Stimulated activated CD4-positive, alpha-beta T cell treated with anti-CD3 and anti-CD28 coated beads, TNF-alpha, amount 100 ng/mL, for 48 hours (primary cell): ENCODE measurements at places on chromosomes 6 and 20.

DNA sequence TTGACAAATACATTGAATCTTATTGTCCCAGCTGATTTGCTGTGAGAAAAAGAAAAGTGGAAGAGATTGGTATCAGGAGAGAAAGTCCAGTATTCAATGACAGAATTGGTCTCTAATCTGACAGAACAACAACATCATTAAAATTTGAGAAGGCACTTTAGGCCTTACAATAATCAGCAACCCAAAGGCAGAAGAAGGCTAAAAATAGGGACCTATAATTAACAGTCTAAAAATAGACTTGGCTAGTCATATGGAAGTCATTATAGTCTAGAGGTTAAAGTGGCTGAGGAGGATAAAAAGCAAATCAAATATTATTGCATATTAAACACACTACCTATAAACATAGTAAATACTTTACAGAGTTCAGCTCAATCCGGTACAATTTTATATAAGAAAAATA, 393.6 kb upstream of the JAG1 start:
- no peak for DNase-seq

DNA sequence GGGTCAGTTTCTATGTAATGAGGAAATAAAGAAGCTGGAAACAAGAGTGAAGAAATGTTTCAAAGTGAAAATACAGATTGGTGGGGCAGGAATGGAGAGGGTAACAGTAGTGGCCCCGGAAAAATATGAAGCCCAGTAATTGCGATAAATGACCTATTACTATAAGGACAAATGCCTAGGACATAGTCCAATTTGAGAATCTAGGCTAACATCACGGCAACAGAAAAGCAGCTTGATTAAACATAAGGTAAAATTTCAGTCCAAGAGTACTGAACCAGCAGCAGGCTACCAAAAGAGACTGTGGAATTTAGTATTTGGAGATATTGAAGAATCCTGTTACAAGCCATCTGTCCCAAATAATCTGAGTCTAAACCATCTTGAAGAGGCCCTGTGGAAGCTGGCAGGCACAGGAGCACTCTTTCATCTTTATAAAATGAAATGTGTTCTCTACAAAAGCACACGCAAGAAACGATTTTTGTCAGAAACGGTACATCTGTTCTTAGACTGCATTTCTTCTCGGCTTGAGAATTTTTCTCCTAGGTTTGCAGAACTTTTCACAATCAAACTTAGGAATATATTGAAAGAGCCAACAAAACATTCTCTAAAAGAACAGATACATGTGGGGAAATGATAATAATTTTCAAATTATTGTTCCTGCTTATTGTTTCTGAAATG, 49.3 kb downstream of the ELOVL5 start:
- no peak for DNase-seq

- peak; percentile 39 for DNase-seq
Measured at GRCh38 chr20:48657426-48658197, 170.2 kb downstream of the PREX1 start.

GRCh38 chr20:44001667-44002596, 87.3 kb downstream of the TOX2 start:
- no peak for DNase-seq

DNA sequence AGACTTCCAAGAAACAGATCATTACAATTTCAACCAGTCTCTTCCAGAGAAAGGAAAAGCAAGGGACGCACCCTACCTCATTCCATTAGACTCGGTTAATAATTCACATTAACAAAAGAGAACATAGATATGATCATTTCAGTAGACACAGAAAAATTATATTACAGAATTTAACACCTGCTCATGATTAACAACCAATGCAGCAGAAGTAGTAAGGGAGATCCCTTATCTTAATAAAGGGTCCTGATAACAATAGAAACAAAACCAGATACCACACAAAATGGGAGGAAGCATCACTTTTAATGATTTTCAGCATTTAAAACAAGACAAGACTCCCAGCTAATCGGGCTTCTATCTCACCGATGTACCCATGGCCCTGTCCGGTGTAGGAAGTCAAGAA, 215.0 kb downstream of the TBC1D7 start:
- no peak for DNase-seq

DNA sequence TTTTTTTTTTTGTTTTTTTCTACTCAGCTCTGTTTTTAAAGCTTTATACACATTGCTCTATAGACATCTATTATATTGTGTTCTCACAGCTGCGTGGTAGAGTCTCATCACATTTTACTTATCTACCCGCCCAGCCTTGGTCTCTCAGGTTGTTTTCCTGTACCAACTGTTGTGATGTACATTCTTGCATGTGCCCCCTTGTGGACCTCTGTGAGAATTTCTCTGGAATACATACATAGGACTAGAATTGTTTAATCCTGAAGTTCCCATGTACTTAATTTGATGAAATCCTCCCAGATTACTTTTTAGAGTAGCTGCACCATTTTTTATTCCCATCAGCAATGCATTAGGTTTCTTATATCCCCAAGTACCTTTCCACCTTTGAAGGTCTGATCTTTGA, 40.4 kb upstream of the TINAG start:
- DNase-seq = no peak

DNA sequence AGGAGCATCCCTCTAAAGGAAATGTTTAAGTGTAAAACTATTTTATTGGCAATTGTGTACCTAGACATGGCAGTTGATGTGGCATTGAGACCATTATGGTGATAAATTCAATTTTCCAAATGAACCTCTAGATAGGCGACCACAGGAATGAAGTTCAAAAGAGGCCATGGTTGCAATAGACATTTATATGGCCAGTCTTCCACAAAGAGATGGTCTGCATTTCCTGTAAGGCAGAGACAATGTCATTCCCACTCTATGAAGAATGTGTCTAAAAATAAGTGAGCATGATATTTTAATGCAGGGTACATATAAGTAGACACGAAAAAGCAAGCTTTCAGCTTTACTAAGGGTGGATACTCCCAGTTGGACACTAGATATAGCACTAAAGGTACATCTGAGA, 40.9 kb downstream of the THEMIS start:
- no peak for DNase-seq

DNA sequence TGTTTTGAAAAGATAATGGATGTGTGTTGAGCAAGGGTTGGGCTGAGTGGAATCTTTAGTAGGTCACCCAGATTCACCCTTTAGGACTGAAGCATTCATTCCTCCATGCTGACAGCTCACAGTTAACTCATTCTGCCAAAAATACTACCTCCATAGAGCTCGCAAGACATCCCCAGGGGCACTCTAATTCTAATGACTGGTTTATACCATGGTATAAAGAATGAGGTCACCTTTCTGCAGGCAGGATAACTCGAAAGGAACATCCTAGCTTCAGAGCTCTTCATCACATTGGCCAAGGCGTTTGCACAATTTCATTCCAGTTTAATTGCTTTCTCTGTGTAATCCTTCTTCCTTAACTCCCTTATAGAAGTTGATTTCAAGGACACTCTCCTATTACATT, 1257.2 kb upstream of the EYS start:
- no peak for DNase-seq

DNA sequence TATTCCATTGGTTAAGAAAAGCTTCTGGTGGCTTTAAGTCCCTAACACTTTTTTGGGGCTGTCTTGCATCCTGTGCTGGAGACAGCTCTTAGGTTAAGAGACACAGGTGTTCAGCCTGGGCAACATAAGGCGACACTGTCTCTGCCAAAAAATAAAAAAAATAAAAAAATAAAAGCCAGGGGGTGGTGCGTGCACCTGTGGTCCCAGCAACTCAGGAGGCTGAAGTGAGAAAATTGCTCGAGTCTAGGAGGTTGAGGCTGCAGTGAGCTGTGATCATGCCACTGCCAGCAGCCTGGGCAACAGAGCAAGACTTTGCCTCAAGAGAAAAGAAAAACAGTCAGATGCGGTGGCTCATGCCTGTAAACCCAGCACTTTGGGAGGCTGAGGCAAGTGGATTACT, 55.6 kb upstream of the ZMYND8 start:
- DNase-seq = no peak

GRCh38 chr20:62734881-62735280, 26.2 kb downstream of the NTSR1 start:
- DNase-seq = no peak

DNA sequence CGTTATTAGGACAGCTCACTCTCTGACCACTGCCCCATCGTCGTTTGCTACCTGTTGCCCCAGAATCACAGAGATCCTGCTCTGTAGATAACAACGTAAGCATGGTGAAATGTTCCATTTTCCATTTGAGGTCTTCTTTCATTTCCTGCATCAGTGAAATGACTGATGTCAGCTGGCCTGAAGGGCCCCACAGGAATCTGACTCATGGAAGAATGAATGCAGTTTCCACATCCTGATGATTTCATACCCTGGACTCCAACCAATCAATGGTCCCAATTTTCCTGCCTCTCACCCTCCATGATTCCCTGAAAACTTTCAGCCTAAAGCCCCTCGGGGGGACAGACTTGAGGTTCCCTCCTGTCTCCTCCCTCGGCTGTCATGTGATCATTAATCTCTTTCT, 394.4 kb upstream of the CDH4 start:
- DNase-seq = no peak

DNA sequence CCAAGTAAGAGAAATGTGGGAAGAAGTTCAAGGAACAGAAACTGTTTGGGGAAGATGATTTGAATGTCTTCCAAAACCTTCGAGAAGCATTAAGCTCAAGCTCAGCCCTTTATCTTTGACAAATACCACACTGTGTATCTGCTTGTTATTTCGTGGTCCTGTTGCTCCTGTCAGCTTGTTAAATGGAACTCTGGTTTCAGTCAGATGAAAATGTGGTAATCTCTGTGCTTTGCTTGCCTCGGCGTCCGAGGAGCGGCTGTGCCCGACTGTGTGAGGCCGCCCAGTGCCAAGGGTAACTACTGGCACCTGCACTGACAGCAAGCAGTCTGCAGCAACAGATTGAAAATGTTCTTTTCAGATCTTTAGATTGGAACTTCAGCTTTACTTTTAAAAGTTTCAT, 577.9 kb upstream of the FLRT3 start:
- no peak for DNase-seq

- no peak for DNase-seq
Measured at GRCh38 chr6:109224994-109225393, 129.7 kb downstream of the CEP57L1 start.

- no peak for DNase-seq
Measured at GRCh38 chr6:11969092-11969491, 43.0 kb upstream of the HIVEP1 start.

- DNase-seq = no peak
Measured at GRCh38 chr20:32973077-32973717, 31.0 kb downstream of the SUN5 start.

DNA sequence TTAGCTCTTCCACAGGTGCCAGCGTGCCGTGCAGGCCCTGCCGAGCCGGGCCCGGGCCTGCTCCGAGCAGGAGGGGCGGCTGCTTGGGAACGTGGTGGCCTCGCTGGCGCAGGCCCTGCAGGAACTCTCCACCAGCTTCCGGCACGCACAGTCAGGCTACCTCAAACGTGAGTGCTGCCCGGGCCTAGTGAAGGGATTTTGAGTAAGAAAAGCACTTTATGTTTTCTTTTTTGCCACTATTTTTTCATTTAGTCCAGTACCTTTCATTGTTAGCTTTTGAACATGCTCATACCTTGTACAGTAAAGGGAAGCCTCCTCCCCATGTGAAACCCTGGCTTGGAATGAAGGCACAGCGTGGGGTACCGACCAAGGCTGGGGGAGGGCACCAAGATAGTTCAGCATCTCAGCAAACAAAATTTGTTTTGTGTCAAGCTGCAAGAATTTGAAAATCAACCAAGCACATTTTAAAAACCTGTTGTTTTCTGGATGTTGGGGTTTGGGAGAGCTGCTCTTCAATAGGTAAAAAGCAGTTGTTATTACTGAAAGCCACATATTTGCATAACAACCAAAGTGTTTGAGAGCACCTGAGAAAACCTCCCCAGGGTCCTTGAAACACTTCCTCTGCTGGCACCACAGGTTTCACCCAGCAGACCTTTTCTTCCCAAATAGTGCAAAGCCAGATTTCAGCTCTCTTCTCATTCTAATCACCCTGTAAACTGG, 18.4 kb downstream of the STX16 start:
- DNase-seq = no peak

GRCh38 chr6:73451223-73452106, 632 bp downstream of the CGAS start:
- peak; percentile 32 for DNase-seq

- no peak for DNase-seq
Measured at GRCh38 chr6:161349886-161350285, 76.0 kb upstream of the AGPAT4 start.

- no peak for DNase-seq
Measured at GRCh38 chr20:19812696-19813095, 54.6 kb downstream of the RIN2 start.

DNA sequence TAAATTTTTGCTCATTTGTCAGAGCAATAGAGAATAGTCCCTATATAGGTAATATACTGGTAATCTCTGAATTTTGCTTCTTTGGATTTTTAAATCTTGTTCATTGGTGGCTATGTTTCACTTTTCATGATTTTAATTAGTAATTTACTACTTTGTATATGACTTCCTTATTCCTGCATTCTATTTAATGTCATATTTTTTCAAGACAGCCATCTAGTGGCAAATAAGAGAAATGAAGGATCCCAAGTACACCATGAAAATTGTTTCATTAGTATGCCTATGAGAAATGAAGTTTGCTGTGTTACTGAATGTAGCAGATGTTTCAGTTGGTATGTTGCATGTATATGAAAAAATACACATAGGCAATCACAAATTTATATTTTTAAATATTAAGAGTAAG, 82.4 kb downstream of the ZNF292 start:
- DNase-seq = no peak

DNA sequence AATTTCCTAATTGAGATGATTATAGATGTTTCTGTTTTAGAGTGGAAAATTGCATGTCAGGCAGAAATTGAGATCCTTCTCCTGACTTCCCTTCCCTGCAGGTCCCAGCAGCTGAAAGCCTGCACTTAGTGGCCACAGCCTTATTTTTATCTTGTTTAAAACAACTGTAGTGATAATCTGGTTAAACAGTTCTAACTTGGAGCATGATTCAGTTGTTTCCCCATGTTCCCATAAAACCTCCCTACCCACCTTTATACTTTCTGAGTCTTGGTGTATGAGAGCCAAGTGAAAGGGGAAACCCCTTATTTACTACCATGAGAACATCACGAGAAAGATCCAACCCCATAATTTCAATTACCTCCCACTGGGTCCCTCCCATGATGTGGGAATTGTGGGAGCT, 195.2 kb downstream of the SLC16A10 start:
- no peak for DNase-seq

GRCh38 chr6:18675881-18676280, 288.7 kb downstream of the RNF144B start:
- DNase-seq = no peak

- no peak for DNase-seq
Measured at GRCh38 chr6:132797951-132798868, at the start of gene SLC18B1. SLC18B1 (minus strand) TSS chr6:132798637; CDS start chr6:132798456, 181 bp downstream.

DNA sequence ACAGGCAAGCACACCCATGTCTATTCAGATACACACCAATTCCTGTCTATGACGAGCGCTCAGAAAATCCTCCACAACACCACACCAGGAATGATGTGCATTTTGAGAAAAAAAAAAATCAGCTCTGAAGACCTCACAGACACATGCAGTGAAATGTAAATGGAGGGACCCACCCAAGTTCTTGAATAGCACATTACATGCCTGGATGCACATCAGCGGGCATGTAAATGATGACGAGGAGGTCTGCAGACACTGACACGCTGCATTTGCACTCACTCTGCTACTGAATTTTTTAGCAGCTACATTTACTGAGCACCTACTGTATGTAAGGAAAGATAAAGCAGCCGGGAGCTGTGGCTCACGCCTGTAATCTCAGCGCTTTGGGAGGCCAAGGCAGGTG, 14.7 kb downstream of the NRSN2 start:
- no peak for DNase-seq

GRCh38 chr20:13883425-13883824, 98.6 kb downstream of the NDUFAF5 start:
- no peak for DNase-seq
